Tibial nerve (tissue), 4 donors: ENCODE measurements at places on chromosomes 12 and 14.

DNA sequence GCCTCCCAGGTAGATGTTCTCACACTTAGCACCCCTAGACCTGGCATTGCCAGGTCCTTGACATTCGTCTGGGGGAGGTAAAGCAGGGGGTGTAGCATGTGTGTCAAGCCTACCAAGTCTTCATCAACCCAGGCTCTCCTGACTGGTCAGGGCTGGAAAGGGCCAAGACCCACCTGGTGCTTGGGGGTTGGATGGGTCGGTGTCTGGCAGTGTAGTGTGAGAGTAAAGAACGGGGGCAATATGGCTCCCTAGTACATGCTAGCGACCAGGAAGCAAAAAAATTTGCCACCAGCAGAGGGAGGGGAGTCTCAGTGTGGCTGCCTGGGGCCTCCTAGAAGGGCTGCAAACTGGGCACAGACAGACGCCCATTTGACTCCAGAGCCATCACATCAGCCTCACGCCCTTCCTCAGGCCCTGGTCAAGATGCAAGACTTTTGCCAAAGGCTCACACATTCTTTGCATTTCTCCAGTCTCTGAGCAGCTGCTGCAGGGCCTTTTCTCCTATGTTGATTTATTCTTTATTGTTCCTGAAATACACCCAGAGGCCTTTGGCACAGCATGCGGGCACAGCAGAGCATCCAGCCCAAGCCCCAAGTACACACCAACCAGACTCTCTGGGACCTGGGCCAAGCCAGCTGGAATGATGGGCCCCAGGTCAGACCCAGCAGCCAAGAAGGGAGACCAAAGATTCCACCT, 38.3 kb upstream of the PNMA1 start:
- DNase-seq = no peak

DNA sequence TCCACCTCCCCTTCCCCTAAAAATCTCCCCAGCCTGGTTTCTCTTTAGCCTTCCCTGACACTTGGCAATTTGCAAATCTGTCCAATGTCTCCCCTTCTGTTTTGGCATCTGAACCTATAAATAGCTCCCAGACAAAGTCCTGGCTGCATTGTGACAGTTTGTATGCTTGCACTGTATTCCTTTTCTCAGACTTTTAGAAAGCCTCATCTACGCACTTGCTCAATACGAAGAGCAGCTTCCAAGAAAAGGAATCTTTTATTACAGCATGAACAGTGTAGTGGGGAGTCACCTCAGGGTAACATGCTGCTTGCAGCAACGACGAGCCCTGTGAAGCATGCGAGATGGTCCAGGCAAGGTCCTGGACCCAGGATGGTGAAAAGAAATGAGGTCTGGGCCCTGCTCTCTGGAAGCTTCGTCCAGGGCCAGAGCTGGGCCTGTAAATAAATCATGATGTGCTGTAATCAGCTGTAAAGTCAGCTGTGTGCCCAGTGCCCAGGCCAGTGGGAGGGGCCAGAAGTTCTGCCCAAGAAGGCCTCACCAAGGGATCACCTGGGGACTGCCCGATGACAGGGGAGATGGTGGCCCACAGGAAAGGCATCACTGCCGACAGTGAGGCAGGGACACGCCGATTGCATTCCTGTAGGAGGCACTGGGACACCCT, 88.3 kb downstream of the RIN3 start:
- DNase-seq = no peak

DNA sequence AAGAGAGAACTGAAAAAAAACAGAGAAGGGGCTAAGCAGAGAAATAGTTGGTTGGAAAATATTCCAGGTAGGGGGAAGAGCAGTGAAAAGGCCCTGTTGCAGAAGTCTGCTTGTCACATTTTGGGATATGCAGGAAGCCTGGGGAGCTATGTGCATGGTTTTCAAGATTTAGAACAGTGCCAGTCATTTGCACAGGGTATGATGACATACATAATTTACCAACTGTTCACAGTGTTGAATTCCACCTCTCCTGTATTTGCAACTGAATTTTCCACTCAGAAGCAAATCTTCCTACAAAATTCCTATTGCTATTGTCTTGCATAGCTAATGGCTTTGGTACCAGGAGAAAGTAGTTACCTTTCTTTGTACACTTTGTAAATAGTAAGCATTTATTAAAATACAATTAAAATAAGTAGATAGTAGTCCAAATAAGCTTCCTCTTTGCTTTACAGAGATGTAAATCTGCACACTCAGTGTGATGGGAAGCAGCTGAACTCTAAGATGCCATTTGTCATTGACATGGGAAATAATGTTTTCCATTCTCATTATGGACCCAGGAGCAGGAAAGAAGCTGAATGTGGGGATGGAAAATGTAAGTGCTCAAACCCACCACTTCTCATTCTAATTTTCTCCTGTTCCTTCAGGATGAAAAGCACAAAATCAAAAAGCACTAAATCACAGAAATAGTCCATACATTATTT, 177.4 kb downstream of the BTG1 start:
- no peak for DNase-seq

DNA sequence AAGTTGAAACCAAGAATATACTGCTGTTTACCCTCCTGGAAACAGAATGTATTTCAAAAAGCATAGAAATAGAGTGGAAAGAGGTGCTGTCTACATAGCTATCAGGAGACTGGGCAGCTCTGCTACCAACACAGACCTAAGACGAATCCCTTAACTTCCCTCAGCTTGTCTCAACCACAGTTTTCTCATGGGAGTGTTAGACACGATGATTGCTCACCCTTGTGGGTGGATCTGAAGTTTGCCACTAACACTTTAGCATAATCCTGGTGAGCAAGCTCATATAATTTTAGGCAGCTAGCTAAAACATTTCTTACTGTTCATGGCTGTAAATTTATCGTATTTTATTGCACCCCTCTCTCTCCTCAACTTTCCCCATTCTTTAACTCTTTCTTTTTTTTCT, 38.5 kb downstream of the C12orf75 start:
- DNase-seq = no peak

GRCh38 chr12:91492648-91493047, 310.0 kb upstream of the DCN start:
- DNase-seq = no peak

DNA sequence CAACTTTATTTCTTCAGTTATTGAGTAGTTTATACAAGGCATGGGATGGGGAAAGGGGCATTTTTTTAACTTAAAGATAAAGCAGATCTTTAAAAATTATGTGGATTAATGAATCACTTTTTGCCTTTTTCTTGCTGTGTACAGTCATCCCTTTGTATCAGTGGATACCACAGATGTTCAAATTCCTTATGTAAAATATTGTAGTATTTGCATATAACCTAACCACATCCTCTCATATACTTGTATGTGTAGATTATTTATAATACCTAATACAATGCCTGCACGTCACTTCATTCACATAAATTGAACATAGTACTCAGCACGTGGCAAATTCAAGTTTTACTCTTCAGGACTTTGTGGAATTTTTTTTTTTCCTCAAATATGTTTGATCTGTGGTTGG, 66.5 kb upstream of the MON2 start:
- DNase-seq = no peak

GRCh38 chr12:21340403-21340802, 5.7 kb upstream of the SLCO1A2 start:
- no peak for DNase-seq

- DNase-seq = no peak
Observed at GRCh38 chr12:49355913-49356312, 9.2 kb downstream of the DNAJC22 start.

DNA sequence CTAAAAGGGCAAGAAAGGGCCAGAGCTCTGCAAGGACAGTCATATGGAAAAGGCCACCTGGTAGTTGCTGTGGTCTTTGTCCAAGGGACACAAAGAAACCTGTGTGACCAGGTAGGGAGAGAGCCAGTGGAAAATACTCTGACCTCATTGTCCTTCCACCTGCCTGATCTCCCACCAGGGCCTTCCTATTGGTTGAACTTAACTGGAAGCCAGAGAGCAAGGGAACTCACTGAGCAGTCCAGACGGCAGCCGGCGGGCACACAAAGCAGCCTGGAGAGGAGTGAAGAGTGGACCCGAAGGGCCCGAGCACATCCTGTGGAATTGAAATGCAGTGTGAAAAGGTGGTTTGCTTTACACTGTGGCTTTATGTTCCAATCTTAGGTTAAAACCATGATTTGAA, 120.7 kb downstream of the SLC25A21 start:
- DNase-seq = no peak

DNA sequence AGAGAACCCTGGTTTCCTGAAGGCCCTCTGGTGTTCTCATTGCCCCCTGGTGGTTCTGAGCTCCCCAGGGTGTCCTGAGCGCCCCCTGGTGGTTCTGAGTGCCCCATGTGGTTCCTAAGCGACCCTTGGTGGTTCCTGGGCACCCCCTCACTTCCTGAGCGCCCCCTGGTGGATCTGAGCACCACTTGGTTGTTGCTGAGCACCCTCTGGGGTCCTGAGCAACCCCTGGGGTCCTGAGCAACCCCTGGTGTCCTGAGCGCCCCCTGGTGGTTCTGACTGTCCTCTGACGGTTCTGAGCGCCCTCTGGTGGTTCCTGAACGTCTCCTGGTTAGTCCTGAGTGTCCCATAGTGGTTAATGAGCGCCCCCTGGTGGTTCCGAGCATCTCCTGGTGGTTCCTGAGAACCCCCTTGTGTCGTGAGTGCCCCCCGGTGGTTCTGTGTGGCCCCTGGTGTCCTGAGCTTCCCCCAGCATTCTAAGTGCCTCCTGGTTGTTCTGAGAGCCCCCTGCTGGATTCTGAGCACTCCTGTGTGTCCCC, 568.3 kb downstream of the TMEM121 start:
- DNase-seq = no peak

GRCh38 chr14:91858536-91859275, 8.6 kb downstream of the TC2N start:
- DNase-seq = no peak

- no peak for DNase-seq
Observed at GRCh38 chr14:92400579-92401444, 77.8 kb downstream of the SLC24A4 start.

- DNase-seq = no peak
Observed at GRCh38 chr12:132275110-132275531, 54.3 kb downstream of the GALNT9 start.

DNA sequence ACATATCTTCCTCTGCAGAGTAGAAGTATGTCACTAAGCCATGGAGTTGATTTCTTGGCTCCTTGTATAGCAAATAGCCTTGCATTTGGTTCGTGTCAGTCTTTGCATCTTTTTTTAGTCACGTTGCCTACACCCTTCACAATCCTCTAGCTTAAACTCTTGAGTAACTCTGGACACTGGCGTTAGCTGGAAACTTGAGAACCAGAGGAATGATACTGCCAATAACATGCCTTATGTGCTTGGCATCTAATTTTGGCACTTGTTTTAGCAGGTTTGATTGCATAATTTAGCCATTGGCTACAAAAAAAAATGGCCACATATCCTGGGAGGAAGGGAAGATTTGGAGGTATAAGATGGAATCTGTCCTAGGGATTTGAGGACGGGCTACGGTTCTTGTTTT, 136.2 kb downstream of the ETV6 start:
- DNase-seq = no peak

DNA sequence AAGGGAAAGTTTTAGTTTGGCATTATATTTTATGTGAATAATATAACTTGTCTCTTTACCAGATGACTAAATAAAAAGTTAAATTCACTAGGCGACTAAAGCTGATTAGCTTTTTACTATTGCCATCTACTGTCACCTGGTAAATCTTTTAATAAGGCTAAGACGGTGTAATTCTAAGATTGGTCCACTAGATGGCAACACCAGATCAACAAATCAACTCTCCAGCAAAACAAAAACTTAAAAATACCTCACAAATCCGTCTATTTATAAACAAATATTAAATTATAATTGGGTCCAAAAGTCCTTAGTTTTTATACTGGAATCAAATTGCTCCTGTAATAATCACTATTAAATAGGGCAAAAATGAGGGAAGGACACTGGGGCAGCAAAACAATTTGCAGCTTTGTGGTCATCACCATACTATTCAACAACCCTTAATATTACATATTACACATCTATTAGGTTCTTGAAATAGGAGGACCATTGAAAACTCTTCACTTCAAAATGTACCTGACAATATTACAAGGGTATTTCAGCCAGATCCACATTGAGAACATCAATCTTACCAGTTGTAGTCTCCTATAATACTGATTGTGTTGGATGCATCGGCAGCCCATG, 47.9 kb downstream of the GALC start:
- DNase-seq = peak; percentile 11

DNA sequence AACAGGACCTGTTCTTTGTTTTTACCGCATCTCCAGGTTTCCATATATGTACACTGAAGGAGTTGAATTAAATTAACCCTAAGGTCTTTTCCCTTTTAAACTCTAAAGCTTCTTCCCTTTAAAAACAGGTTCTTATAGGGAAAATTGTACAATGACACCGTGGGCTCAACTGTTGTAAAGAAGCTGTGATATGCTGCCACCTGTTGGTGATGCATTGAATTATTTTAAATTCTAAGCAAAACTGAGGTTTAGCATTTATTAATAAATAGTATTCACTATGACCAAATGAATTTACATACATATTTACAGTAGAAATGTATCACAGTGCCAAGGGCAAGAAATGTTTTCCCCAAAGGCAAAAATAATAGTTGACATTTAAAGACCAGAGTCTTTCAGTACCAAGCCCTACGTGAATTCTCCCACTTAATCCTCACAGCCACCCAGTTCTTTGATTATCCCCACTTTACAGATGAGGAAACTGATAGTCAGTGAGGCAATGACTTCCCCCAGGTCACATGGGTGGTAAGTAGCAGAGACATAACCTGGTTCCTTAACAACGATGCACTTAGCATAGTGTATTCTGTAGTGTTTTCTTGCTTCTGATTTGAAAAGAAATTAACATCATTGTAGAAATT, 35.7 kb upstream of the TMEM263 start:
- DNase-seq = peak; percentile 48
